ENCODE measurements at places on chromosomes 1 and 21.

DNA sequence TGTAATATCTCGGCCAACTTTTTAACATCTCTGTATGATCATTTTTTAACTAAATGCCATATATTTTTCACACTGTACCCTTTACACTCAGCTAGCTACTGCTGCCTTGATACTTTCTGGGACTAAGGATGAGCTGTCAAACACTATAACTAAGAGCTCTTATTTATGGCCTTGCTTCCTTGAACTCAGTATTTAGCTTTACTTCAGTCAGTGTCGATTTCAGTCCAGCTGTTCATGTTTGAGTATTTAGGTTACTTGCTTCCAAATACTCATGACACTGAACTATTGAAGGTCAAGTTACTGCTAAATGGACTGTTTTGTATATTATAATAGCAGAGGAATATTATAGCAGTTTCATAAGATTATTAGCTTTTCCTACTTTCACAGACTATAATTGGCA is 25.9 kb upstream of the USP25 start:
- DNase-seq, result no peak

- DNase-seq, result no peak
Observed at GRCh38 chr1:177170756-177171535, at the start of gene BRINP2. Gene BRINP2, plus strand, starts transcription at chr1:177170958. Its CDS starts 58,919 bp downstream, at chr1:177229877.

DNA sequence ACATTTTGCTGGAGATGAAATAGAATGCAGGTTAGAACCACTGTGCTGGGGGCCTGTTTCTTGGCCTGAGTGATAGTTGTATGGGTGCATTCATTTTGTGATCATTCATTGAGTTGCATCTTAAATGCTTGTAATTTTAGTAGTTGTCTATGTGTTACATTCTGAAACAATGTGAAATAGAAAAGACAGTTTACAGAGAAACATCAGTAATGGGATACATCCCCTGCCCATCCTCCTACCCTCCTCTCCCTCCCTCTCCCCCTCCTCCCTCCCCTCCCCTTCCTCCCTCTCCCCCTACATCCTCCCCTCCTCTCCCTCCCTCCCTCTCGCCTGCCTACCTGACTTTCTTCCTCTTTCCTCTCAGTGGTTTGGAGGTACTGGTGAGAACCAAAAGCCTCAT is 54.5 kb upstream of the COL6A1 start:
- DNase-seq, result no peak

- no peak for DNase-seq
Observed at GRCh38 chr1:90713741-90714509, 3.2 kb downstream of the BARHL2 start.

GRCh38 chr1:54173681-54174080 is 20.9 kb upstream of the CDCP2 start:
- no peak for DNase-seq

DNA sequence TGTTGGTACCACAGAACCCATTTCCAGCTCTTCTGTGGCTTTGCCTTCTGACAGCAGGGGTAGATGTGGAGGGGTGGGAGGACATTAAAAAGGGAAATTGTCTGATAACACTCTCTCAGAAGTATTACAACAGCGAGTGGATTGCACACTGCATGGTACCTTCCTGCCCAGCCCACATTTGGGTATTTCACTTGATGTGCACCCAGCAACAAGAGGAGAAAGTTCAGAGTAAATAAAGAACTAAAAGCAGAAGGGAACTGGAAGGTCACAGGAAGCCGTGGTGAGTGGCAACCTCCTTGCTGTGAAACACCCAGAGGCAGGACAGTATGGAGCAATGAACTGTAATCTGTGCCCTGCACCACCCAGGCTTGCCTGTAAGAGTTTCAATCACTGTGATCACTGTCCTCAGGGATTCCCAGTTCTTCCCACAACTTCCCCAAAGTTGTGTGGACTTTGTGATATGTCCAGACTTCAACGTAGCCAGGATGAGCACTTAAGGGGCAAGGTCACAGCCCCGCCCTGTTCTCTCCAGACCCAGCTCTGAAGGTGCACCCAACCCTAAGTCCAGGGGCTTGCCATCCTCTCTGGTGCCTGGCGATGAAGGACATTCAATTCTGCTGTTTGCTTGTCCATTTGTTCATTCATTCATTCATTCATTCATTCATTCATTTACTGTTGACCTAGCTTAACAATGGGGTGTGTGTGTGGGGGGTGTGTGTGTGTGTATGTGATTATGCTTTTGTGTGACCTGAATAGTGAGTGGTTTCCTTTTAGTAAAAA is 18.7 kb upstream of the F5 start:
- peak; percentile 81 for DNase-seq

DNA sequence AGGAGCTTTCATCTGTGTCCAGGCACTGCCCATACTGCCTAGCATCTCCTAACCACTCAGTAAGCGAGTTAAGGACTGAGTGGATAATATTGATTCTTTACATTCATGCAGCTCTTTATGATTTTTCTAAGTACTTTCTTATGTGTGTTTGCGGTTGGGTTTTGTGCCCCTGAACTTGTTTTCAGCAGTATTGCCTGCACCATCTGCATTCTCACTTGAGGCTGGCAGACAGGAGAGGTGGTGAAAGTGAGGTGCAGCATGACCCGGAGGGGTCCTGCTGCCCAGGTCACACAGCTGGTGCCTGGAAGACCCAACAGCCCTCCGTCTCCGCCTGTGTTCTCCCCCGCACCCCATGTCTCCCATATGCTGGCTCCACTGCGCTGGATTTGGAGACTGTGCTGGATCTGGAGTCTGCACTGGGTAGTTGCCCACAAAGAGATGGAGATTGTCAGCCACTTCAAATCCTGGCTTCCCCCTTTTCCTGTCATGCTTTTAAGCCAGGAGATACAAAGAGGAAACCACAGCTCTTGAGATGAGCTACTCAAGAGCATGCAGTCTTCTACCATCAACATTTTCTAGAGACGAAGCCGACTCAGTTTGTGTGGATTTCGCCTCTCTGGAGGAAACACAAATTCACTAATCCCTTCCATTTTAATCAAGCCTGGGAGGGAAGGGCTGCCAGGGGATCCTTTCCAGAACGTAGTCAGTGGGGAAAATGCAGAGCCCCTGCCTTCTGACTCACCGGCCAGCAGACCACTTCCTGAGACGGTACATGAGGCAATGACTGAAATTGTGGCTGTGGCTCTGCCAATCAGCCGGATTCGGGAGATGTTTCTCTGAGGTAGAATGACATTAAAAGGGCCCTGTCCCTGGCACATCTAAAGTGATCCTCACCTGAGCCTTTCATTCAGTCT is 71.7 kb upstream of the ANGPTL1 start:
- DNase-seq, result no peak

DNA sequence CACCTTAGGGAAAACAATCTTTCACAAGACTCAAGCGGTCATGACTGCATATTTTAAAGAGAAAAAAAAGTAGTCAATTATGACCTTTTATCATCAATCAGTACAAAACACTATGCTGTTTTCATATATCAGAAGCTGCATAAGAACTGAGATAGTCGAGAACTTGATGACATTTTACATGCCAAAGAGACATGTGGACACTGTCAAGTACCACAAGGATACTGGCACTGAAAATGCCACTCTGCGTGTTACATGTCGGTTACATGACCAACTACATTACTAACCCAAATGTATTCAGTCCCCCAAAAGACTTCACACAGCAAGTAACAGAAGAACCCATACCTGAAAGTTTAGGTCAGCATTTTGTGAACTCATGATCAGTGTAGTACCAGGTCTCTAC is 975.0 kb upstream of the ADGRL4 start:
- DNase-seq, result no peak

DNA sequence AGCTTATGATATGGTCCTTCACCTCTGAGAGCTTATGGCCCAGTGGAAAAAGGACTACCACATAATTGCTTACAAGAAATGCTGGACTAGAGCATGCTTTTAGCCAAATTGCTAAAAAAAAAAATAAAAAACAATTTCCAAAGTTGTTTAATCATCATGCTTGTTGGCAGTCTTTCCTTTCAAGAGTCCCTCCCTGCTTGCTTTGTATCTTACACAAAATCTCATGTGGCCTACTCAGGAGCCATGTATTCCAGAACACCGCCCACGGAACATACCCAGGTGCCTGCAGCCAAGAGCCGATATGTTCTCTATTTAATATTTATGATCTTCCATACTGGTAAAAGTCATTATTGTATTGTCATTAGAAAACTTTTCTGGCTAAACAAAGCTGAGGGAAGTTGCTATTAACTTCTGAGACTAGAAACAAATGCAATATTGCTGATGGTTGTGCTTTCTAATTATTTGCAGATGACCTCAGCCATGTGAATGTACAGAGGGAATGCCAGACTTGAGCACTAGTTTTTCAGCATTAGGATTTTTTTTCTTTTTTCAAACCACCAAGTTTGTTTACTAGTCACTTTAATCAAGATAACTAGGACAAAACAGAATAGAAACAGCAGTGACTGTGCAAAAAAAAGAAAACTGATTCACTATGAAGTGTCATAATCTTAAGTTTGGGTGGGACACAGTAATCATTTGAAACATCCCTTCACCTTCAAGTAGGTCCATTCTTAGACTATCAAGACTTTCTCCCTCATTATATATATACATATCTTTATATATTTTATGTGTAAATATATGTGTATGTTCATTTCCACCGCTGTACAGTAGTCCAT is 129.3 kb upstream of the GORAB start:
- DNase-seq, result no peak

DNA sequence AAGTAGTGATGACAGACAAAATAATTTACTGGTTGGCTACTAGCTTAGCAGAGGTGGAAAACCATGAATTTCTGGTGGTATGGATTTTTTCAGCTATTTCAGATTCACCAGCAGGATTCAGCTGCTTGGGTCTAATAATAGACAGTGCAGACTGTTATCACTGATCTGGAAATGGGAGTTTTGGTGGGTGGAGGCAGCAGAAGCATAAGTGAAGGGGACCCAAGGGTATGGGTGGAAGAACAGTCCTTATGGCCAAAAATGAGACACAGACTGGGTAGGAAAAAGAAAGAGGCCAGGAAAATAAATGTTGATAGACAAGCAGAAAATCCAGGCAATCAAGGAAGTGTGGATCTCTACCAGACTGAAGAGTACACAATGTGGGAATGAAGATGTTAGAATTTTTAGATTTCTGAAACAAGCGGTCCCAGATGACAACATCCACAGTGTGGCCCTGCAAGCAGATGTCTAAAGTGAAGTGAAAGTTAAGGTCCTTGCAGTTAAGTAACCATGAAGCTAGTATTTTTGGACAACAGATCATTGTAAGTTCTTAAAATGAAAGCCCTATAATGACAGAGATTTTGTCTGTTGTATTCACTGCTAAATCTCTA is 24.7 kb downstream of the LYST start:
- no peak for DNase-seq

DNA sequence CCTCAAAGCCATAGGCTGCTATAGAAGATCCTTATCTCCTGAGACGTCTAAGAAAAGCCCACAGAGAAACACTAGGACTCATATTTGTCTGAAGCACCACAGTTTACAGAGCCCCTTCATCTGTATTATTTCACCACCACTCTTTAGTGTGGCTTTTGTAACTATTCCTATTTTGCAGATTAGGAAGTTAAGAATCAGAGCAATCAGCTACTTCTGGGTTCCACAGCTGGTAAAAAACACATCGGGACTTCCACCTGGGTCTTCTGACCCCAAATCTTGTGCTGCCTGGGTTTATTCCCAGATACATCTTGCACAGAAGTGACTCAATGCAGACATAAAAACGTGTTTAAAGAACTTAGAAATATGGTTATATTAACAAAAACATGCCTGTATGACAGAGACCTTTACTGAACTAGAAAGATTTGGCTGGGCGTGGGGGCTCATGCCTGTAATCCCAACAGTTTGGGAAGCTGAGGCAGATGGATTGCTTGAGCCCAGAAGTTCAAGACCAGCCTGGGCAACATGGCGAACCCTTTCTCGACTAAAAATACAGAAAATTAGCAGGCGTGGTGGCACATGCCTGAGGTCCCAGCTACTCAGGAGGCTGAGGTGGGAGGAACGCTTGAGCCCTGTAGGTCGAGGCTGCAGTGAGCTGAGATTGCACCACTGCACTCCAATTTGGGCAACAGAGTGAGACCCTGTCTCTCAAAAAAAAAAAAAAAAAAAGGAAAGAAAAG is 40.9 kb downstream of the ELK4 start:
- no peak for DNase-seq

DNA sequence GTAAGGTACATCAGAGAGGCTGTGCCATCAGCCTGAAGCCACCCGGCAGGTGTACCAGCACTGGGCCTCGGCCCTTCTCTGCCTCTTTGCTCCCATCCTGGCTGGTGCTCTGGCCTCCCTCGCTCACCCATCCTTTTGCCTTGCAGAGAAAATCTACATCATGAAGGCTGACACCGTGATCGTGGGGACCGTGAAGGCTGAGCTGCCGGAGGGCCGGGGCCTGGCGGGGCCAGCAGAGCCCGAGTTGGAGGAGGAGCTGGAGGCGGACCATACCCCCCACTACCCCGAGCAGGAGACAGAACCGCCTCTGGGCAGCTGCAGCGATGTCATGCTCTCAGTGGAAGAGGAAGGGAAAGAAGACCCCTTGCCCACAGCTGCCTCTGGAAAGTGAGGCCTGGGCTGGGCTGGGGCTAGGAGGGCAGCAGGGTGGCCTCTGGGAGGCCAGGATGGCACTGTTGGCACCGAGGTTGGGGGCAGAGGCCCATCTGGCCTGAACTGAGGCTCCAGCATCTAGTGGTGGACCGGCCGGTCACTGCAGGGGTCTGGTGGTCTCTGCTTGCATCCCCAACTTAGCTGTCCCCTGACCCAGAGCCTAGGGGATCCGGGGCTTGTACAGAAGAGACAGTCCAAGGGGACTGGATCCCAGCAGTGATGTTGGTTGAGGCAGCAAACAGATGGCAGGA is 24.5 kb upstream of the TNFRSF1B start:
- no peak for DNase-seq

DNA sequence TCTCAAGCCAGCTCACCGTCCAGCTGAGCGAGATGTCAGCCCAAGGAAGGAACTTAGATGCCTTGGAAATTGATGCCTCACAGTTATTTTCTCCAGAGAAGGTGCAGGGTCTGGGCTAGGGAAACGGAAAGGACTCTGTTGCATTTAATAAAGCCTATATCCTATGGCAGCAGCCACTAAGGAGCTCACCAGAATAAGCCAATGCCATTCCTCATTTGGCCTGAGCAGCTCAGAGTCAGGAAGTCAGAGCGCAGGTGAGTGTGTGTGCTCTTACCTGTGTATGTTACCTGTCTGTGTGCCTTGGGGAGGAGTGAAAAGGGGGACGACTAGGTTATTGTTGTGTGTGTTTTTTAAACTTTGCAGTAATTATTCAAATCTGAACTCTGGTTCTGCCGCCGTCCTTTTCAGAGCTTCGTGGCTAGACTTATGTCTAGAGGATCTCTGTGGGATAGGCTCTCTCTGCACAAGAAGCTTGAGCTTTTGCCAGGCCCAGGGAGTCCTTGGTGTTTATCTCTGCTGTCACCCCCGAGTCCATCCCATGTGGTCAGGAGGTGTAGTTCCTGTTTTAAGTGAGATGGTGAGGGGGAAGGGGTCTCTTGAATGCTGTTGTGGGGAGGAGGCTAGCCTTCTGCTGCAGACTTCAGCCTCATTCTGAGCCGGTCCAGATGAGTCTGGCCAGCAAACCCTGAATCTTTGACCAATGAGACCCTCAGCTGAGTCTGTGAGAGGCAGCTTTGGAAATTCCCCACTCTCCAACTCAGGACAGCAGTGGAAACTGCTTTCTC is 2.4 kb downstream of the TMCC2 start:
- no peak for DNase-seq
